ENCODE measurements at places on chromosomes 7 and 10.

DNA sequence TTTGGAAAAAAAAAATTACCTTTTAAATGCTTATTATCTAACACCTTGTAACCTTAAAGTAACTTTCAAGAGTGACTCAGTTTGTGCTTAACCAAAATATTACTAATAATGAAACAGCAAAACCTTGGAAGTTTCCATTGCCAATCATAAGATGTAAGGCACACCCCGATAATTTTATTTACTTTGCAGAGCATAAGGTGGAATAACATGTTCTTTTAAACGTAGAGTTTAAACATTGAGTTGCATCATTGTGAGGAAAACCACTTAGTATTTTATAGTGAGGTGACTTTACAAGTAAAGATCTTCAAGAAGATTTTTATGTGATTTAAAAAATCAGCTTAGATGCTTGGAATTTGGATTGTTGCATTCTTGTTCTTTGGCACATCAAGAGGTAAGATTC lies at the start of gene PNLIPRP3:
Gene PNLIPRP3 (plus strand): TSS at position 177 of the 400 bp plus-strand sequence. CDS start 166 bp downstream, at position 343.
- DNase-seq, result no peak

- no peak for DNase-seq
Measured at GRCh38 chr10:93097386-93097785, 23.7 kb downstream of the CYP26A1 start.

DNA sequence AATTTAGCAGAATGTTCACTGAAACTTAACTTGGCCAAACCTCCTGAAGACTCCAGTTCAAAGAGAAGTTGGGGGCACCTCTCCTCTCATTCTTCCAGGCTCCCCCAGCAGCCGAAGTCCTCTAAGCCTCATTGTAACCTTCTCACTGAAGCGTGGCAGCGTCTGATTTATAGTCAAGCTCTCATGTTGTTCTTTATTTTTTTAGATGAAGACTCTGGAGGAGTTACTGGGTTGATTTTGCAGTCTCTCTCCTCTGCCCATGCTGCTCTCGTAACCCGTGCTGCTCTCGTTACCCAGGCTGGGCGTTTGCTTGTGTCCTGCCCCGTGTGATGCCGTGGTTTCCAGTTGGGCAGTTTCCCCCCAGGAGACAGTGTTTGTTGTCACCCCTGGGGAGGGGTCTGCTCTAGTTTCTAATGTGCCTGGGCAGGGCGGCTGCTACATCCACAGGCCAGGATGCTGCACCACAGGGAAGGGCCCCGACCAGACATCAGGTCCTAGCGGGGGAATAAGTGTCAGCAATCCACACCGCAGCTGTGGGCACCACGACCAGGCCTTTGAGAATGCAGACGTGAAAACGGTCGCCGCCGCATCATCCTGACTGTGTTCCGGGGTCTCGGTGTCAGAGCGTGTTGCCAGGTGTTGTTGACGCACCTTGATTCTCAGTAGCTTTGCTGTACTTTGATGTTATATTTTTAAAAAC lies 65.2 kb downstream of the WDR37 start:
- no peak for DNase-seq

- no peak for DNase-seq
Measured at GRCh38 chr10:64586934-64587503, 1065.8 kb downstream of the REEP3 start.

DNA sequence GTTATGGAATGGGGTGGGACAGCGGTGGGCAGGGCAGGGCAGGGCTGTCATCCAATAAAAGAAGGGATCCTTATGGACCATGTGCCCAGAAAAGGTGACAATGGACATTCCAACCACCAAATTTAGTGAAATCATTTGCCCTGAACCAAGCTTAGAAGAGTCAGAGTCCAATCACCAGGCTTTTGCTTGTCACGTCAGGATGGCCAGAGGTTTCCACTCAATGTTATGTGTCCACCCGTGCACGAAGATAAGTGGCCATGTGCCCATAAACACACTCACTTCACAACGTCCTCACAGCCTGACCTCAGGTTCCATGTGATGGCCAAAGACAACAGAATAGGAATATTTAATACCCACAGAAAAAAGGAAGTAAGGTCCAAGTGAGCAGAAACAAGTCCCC lies 36.6 kb upstream of the PLPP4 start:
- no peak for DNase-seq

GRCh38 chr10:78931321-78932053 lies 137.3 kb upstream of the ZMIZ1 start:
- DNase-seq, result no peak

DNA sequence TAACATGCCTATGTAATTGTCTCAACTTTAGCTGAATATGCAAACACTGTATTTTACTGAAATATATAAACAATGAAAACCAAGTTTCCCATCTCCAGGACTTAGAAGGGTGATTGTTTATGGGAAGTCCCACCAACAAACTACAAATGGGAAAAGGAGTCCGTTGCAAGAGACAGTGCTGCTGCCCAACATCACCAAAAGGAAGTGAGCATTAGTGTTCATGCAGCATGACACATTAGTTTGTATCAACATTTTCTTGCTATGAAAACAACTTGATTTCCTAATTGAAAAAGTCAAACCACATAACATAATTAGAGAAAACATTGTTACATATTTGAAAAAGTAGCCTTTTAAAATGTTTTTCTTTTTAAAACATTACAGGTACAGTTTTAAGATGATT lies 138.5 kb downstream of the ZNF438 start:
- no peak for DNase-seq

DNA sequence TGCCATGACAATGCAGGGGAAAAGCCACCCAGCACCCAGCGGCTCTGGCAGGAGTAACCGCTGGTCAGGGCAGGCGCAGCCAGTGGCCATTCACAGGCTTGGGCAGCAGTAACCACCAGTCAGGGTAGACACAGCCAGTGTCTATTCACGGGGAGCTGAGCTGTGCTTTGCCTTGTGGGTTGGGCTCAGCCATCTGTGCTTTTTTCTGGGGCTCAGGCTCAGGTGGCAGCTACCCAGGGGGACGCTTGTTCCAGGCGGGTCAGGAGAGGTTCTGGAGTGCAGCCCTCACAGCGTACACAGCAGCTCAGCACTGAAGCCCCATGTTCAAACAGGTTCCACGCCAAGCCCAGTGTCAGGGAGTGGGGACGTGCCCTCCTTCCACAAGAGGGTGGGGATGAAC lies 28.5 kb downstream of the FOXL3 start:
- no peak for DNase-seq

DNA sequence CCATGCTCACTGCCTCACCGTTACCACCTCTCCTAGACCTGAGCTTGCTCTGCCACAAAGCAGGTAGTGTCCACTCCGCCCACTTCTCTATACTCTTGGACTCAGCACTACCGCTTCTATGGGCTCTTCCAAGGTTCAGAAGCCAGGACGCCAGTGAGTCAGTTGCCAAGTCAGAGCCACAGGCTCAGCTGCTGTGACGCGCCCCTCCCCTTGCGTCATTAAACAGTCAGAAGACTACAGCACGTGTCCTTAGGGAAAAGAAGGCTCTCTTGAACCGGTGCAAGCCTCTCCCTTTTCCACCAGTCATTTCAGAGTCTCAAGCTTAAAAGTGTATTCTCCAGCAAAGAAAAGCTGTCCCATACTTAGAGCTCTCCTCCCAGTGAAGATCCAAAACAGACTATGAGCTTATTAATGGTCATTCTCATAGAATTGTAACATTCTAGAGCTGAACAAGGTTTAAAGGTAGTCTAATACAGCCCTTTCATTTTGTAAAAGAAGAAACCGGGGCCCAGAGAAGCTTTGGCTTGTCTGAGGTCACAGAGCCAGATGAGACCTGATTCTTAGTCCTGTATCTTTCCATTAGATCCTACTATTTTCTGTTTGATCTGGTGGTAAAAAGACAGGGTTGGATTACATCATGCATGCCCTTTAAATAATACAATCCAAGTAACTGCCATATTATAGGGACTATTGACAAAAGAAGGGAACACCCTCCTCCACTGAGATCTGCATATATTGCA lies 40.9 kb upstream of the MET start:
- DNase-seq, result no peak

DNA sequence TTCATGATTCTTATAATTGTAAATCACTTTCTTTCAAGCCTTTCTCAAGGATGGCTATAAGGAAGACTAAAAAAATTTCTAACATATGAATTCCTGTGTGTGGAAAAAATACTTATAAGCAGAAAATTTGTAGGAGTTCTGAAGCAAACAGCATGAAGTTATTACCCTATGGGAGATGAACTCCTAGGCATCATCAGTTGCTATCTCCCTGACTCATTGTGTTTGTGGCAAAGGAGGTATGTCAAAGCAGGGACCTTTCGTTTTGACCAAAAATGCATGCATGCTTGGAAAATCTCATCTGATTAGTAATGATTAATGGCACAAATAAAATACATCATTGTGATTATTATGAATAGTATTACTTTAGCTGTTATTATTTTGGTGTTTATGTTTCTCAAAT lies 59.4 kb downstream of the CALCR start:
- DNase-seq, result no peak

DNA sequence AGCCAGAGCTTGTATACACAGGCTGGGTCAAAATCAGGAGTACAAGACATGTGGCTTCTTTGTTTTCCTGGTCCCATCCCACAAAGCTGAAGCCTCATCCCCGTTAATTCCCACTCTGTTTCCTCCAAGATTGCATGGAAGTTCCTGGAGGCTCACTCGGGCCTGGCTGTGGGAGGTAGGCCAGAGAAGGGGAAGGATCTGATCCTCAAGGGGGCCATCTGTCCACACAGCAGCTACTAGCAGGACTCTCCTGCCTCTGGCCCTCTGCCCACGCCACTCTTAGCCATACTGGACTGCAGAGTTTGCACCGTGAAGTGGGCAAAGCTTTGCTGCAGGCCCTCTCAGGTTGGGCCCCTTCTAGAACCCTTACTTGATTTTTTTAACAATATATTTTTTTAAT lies 160.6 kb downstream of the FGFR2 start:
- no peak for DNase-seq

- DNase-seq, result no peak
Measured at GRCh38 chr7:159040146-159040545, 104.5 kb downstream of the VIPR2 start.

DNA sequence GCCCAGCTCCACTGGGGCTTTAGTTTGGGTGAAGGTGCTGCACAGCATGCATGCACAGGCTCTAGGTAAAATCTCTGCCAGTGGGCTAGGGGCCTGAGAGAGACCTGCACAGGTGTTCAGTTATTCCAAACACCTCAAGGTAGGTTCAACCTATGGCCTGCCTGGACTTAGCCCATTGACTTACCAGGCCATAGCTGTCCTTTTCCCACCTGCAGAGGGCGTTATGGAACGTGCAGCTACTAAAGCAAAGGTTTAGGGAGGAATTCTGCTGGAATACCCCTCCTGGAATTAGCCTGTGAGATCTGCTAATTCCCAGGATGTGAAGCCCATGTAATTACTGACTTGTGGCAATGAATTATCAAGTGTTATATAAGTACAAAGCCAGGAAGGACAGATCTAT lies 3.6 kb downstream of the VWC2 start:
- DNase-seq, result no peak

- DNase-seq, result no peak
Measured at GRCh38 chr7:29839302-29839701, 33.0 kb downstream of the WIPF3 start.

- no peak for DNase-seq
Measured at GRCh38 chr10:102831322-102832071, 5.7 kb downstream of the CYP17A1 start.
